Inflammatory macrophage treated with lipopolysaccharide for 1 hour (primary cell): ENCODE measurements at places on chromosomes 6 and 20.

- no peak for DNase-seq
These were observed 3.7 kb downstream of the POU3F2 start for GRCh38 chr6:98838032-98838431.

DNA sequence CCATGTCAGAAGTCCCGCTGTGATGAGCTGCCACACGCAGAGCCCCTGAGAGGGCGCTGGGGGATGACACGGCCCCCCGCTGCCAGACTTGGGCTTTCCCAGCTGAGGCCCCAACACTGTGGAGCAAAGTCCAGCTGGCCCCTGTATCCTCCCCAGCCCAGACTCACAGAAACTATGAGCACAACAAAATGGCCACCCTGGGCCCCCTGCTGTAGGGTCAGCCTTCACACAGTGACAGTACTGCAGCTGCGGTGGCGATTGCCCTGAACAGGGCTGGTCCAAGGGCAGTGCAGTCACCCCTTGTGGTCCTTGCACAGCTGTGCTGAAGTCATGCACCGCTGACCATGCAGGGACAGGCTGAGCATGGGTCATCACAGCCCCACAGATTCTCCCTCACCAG lies 78.2 kb upstream of the CST7 start:
- no peak for DNase-seq

DNA sequence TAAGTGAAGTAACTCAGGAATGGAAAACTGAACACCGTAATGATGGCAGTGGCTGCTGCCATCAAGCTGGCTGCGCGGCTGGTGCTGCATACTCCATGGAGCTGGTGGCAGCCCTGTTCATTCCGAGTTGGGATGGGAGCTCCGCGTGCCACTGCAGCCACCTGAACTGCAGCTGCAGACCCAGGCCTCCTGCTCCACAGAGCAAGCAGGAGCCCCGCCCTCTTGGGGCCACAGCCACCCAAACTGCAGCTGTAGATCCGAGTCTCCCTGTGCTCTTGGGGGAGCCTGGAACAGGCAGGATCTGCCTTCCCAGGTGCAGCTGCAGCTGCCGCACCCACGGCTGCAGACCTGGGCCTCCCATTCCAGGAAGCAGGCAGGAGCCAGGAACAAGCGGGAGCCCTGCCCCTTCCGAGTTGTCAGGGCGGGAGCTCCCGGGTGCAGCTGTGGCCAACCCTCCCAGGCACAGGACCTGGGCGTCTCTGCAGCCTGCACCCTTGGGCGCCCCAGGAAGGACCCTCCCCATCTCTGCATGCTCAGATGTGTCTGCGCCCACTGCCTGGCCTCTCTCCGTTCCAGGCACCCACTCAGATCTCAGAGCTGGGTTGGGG lies 120.2 kb downstream of the GMPR start:
- no peak for DNase-seq

DNA sequence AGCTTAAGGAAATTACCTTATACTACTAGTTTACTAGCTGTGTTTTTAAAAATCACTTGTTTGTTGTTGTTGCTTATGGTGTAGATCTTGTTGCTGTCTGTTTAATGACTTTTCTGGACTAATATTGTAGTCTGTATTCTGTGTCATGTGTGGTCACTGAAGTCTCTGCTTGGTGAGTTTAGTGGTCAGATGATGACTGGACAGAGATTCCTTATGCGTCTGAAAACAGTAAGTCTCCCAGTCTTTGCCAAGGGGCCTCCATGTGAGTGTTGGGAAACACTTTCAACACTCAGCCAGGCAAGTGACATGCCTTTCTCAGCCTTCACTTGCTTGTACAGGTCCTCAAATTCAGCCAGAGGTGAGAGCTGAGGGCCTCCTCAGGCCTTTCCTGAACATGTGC lies 256.9 kb upstream of the RNF24 start:
- DNase-seq, result no peak
